ENCODE measurements at places on chromosomes 6 and 20.

- no peak for DNase-seq
These were observed 143.8 kb downstream of the SYCP2 start for GRCh38 chr20:59789686-59790085.

DNA sequence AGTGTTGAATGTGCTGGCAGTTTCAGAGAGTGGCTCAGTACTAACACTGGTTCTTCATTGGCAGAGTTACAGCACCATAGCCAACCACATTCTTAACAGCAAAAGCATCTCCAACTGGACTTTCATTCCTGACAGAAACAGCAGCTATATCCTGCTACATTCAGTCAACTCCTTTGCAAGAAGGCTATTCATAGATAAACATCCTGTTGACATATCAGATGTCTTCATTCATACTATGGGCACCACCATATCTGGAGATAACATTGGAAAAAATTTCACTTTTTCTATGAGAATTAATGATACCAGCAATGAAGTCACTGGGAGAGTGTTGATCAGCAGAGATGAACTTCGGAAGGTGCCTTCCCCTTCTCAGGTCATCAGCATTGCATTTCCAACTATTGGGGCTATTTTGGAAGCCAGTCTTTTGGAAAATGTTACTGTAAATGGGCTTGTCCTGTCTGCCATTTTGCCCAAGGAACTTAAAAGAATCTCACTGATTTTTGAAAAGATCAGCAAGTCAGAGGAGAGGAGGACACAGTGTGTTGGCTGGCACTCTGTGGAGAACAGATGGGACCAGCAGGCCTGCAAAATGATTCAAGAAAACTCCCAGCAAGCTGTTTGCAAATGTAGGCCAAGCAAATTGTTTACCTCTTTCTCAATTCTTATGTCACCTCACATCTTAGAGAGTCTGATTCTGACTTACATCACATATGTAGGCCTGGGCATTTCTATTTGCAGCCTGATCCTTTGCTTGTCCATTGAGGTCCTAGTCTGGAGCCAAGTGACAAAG, 17.0 kb upstream of the ADGRF4 start:
- DNase-seq = no peak

- no peak for DNase-seq
These were observed 349.9 kb downstream of the THBS2 start for GRCh38 chr6:168903613-168904345.

DNA sequence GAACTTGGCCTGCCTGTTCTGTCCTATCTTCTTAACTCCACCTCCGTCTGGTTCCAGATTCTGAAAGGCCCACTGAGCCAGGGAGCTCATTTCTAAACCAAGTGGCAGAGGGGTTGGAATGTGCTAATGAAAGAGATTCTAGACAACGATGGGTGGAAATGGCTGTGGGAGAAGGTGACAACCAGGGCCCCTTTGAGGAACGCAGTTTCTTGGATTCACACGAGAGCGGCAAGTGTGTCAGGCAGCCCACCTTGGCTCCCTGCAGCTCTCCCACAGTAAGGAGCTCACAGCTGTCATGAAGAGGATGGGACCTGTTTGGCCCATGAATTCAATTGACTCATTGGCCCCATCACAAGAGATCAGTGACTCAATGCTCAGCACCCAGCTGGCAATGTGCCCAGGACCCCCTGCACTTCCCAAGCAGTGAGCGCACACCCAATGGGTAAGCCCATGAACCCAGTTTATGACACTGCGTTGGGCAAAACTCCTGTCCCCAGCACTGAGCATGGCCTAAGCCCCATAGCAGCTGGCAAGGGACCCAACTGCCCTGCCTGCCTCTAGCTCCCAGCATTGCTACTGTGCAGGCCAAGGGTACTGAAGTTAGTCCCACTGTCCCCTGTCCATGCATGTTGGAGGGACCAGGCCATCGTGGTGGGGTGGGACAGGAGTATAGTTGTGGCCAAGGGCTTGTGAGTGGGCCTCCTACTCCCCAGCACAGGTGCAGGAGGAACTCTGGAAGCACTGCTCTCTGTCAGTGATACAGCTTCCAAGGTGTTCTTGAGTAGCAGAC, 16.4 kb downstream of the MRPS18A start:
- DNase-seq = no peak

DNA sequence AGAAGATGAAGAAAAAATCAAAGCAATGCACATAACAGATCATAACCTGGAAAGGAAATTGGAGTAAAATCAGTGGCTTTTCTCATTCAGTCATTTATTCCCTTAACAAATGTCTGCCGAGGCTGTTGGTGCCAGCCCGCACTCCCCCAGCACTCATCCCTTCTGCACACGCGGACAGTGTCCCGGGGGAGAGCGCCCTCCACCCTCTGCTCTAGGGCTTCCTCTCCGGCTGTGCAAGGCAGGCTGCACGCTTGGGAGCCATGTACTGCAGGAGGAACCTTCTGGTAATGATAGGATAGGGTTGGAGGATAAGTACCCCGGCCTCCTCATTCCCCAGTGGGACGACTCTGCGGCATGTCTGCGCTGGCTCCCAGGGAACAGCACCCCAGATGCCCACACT, 134.5 kb downstream of the PAX1 start:
- no peak for DNase-seq

DNA sequence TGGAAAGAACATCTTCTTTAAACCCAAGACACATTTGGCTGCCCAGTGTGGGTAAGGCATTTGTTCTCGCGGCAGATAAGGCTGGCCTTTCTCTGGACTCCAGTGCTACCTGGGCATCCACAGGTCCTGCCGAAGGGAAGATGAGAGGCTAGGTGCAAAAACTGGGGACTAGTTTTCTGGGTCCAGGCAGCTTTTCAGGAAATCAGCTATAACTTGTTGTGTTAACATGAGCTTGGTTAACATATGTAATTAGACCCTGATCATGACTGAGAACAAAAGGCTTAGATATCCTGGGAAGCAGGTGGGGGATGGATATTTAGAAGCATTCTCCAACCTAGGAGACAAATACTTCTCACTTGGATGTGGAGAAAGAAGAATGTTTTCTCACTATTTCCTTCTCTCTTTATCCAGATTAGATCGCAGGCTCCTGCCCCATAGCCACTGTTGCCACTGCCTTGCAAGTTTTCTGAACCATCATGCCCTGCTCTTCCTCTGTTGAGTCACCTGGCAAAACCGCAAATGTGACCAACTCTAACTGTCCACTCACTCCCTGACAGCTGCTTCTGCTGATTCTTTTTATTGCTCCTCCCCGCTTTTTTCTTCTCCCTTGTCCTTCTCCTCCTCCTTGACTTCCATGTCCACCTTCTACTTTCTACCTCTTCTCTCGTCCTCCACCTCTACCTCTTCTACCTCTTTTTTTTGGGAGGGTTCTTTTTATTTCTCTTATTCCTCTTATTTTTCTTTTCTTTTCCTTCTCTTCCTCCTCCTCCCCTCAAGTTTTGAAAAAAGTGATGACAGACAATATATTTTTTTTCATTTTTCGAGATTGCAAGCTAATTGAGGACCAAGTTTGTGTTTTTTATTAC, 258.1 kb downstream of the UTRN start:
- DNase-seq = no peak

- DNase-seq = no peak
These were observed 2.6 kb upstream of the RPS6KA2 start for GRCh38 chr6:166629628-166630027.

DNA sequence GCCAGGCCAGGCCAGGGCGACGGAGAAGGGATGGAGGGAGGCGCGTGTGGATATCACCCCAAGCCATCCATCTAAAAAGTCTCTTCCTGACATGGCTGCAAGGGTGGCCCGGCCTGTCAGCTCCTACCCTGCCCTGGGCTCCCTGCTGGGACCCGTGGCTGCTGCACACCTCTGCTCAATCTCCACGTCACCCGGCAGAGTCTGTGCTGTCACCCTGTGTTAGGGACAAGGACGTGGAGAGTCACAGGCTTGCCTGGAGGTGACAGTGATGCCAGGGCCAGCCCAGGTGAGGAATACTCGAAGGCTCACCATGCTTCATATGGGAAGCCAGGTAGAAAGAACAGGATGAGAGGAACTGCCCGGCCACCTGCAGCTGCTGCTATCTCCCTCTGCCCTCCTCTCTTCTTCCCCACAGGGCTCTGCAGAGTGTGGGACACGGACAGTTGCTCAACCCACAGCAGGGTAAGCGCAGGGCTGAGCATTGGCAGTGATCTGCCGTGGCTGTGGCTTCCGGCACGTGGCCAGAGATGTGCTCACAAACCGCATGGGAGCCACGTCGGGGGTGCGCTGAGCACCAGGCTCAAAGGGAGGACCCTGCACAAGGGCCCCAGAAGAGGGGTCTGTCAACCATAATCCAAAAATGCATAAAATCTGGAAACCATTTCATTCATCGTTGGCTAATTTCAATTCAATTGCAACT, 214.3 kb downstream of the DLL1 start:
- DNase-seq = no peak

- DNase-seq = no peak
These were observed 99.4 kb downstream of the YTHDF1 start for GRCh38 chr20:63116412-63117106.

- no peak for DNase-seq
These were observed 115.8 kb downstream of the FOXO3 start for GRCh38 chr6:108676555-108676954.

DNA sequence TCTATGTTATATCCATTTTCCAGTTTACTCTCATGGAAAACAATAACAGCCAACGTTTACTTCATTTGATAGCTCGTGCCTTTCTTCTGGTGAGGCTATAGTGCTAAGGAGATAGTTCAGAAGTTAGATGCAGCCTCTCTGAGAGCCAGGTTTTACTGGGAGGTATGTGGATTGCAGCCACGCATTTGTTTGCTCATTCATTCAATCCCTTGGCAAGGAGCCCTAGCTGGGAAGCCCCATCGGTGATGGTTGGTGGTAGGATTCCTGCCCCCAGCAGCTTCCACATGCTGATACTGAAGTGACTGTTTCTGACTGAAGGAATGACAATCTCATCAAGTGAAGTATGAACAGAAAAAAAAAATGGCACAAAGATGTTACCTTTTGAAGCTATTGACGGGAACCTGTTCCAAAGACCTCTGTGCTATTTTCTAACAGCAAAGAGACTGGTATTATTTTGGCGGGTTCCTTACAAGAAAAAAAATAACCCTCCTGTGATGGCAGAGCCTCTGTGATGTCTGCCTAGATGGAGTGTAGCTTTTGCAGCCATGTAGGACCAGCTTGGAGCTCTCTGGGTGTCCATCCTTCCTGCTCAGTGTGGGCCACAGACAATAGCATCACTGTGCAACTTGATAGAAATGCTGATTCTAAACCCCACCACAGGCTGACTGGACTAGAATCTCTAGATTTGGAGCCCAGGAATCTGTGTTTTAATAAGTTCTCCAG, 30.6 kb downstream of the SNAP25 start:
- no peak for DNase-seq

DNA sequence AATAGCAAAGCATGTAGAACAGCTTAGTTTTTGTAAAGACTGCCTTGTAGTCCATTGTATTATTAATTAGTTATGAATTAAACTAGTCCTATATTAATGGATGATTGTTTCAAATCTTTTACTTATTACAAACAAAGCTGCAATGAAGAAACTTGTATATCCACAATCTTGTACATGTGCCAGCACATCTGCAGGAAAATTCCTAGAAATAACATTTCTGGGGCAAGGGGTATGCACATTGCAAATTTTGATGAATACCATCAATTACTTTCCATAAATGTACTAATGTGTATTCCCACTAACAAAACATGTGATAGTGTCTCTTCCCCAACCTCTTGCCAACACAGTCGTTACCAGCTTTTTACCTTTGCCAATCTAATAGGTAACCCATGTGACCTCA, 73.6 kb upstream of the AKAP12 start:
- DNase-seq = no peak

- no peak for DNase-seq
These were observed 54.3 kb downstream of the SLC23A2 start for GRCh38 chr20:4946986-4947385.

DNA sequence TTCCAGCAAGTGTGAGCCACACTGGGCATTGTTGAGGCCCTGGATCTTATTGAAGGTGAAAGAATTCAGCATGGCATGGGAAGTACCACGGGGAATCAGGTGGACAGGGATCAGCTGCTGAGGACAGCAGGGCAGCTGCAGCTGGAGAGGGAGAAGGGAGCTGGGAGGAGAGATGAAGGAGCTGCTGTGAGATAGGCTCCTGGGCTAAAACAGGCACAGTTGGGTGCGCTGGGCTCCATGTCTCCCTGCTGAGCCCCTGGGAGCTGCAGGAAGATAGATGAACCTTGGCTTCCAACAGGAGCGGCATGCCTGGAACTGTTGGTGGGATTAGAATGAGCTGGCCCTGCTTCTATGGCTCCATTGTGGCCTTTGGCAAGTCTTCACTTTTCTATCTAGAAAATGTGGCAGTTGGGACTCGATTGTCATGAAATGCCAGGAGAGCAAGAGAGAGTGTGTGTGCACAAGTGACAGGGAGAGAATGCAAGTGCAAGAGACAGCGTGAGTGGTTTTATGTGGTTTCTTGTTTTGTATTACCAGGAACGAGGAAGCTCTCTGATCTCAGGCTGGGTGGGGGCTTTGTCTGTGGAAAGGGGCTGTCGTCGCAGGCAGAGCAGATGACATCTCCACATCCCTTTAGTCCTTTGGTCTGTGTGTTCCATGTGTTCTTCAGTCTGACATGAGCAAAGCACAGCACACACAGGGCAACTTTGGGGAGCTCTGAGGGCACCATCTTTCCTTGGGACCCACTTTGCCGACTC, 20.4 kb downstream of the SNPH start:
- no peak for DNase-seq

DNA sequence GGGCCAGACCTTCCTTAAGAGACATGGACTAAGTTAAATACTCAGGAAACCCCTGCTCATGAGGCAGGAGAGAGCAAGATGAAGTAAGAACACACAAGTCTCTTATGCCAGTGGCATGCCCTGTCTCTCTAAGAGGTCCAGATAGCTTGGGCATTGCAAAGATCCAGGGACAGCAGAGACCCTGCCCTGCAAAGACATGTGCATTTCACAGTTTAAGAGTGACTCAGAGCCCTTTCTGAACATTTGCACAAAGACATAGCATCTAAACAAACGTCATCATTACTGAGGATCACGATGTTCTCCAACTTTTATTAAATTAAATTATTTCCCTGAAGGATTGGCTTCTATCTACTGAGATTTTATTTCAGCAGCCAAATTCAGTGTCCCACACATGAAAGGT, 230.5 kb upstream of the RIN2 start:
- DNase-seq = no peak

DNA sequence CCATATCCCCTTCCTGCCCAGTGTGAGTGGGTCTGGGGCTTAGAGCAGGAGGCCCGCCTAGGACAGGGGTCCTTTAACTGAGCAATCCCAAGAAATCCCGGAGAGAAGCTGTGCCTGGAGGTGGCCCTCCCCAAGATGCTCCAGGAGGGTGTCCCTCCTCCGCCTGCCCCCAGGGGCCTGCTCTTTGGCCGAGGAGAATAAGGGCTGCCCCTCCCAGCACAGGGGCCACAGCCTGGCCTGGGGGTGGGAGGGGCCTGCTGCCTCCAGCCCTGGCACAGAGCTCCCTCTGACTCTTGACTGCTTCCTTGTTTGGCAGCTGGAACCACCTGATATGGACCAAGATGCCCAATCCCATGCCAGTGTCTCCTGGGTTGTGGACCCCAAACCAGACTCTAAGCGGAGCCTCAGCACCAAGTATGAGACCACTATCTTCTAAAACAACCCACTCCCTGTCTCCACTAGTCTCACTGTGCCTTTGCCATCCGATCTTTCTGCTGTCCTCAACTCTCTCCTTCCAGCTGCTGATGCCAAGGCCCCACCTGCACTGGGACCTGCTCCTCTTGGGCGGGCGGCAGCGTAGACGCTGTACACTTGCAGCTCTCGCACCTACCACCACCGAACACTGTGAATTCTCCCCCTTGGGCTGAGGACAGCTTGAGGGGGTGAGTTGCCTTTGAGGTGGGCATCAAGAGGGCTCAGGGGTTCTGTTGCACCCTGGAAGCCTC, 54.3 kb downstream of the TCP11 start:
- DNase-seq = no peak

Data from amniotic stem cell (primary cell).